ENCODE measurements at places on chromosomes 12 and 14. TPM values are rescaled to one million over a fixed set of nuclear protein-coding genes. Genes with fewer than 3 reads are reported as not detected.

CABP1 gene
- total RNA-seq, result not detected

SMIM41 gene
- 0.22 TPM for total RNA-seq

SLC7A8 gene
- 3.6 TPM for total RNA-seq

WBP11 gene
- total RNA-seq, result 184 TPM

MYO1H gene
- total RNA-seq, result not detected

OTOGL gene
- not detected for total RNA-seq

OR4M1 gene
- total RNA-seq, result not detected

HOXC6 gene
- total RNA-seq, result not detected

STYX gene
- 15.9 TPM for total RNA-seq

TMCC3 gene
- total RNA-seq, result 1.3 TPM

PROX2 gene
- 0.43 TPM for total RNA-seq

GPRC5A gene
- not detected for total RNA-seq

DNA sequence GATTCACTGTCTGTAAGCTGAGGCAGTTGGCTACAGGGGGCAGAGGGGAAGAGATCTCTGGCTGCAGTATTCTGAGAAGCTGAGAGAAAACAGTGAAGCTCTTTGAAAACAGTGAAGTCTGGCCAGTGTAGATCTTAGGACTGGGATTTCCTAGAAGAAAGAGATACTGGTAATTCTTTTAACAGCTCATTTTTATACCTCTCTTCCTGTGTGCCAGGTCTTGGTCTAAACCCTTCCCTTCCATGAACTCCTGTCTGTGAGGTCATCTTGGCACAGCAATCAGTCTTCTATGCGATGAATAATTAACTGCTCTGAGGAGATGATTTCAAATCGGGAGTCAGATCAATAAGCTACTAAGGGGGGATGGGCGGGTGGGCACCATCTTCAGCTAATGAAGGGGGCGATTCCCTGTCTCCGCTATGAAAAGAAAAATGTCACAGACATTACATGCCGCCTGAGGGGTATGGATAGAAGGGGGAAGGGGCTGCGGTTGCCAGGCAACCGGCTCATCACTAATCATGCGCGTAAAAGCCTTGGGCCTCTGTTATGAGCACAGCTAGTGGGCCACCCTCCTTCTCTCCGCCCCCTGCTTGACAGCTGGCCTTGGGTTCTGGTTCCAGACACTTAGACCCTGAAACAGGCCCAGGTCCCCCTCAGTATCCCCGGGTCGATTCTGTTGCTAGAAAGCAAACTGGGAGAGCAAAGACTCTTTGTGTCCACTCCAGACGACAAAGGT lies 75.3 kb upstream of the CEP83 start:
- no peak for DNase-seq

GRCh38 chr12:109737126-109737525 lies 23.5 kb downstream of the FAM222A start:
- no peak for DNase-seq

DNA sequence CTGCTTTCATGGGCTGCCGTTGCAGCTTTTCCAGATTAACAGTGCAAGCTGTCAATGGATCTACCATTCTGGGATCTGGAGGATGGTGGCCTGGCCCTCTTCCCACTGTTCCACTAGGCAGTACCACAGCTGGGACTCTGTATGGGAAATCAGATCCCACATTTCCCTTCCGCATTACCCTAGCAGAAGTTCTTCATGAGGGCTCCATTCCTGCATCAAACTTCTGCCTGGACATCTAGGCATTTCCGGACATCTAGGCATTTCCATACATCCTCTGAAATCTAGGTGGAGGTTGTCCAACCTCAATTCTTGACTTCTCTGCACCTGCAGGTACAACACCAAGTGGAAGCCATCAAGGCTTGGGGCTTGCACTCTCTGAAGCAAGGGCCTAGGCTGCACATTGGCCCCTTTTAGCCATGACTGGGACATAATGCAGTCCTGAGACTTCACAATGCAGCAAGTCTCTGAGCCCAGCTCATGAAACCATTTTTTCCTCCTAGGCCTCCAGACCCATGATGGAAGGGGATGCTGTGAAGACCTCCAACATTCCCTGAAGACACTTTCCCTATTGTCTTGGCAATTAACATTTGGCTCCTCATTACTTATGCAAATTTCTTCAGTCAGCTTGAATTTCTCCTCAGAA lies 863.3 kb downstream of the C12orf50 start:
- DNase-seq, result no peak

DNA sequence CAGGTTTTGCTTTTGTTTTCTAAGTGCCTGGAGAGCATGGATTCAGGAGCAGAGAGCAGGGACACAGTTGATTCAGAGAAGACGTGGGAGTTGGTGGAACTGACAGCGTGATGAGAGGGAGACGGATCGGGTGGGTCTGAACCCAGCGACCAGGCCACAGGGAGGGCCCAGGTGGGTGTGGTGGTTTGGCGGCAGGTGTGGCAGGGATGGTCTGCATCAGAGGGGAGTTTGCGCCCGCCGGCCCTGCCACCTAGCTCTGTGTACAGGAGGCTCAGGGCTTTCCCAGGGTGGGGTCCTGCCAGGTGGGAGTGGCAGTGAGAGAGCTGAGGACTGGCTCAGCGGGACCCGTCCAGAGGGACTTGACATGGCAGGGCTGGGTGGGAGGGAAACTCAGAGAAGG lies 33.3 kb upstream of the DIO3 start:
- no peak for DNase-seq

DNA sequence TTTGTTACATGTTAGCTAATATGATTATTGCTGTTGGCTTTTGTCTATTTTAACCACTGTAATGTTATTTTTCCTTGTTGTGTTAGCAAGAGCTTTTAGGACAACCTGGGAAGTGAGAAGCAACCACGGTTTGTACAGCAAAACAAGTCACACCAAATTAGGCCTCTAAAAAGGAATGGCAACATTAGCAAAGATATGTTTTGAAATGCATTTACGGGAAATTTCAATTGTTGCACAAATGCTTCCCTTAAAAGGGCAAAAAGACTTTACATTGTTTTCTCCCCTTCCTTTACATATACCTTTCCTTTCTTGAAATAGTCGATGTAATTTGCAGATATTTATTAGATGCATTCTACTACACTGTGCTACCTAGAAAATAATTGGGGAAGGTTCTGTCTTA lies 4.1 kb upstream of the LTA4H start:
- DNase-seq, result no peak

GRCh38 chr12:94025756-94026155 lies 122.6 kb upstream of the PLXNC1 start:
- no peak for DNase-seq

GRCh38 chr12:32125455-32126084 lies 18.9 kb downstream of the BICD1 start:
- no peak for DNase-seq

DNA sequence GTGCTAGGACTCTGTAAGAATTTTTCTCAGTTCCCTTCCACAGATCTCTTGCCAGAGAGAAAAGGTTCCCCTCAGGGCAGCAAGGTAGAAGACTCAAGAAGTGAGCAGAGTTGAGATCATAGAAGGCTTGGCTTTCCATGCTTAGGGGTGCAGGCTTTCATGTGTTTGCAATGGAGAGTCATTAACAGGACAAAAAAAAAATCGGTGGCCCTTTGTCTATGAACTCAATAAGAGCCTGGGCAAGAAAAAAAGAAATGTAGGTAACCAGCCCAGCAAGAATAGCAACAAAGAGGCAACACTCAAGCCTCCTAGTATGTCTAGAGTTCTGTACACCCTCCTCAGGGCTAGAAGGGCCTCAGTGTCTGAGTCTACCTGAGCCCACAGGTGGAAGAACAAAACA lies 23.4 kb upstream of the LRP6 start:
- DNase-seq, result no peak

DNA sequence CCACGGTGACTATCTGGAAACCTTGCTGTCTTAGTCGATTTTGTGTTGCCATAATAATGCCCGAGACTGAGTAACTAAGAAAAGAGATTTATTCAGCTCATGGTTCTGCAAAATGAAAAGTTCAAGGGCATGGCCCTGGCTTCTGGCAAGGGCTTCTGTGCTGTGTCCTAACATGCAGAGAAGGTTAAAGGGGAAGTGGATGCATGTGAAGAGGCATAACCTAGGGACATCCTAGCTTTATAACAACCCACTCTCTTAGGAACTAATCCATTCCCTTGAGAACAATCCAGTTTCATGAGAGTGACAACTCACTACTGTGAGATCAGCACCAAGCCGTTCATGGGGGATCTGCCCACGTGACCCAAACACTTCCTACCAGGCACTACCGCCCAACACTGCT lies 11.5 kb downstream of the FLVCR2 start:
- no peak for DNase-seq

- DNase-seq, result no peak
These were observed 24.6 kb downstream of the PRICKLE1 start for GRCh38 chr12:42564996-42565395.

DNA sequence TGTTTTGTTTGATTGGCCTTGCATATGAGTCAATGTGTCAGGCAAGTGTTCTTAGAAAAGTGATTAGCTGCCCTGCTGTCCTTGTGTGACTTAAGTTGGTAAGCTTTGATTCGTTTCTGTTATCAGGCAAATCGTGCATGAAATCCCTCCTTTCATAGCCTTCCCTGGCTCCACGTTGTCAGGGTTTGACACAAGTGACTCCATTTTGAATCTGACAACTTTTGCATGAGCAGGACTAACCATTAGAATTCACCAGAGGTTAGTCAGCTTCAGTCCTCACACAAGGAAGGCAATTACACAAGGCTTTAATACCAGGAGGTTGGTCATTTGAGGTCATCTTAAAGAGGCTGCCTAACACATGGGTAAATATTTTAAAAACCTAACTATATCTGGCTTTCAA lies 68.2 kb downstream of the GPATCH2L start:
- no peak for DNase-seq

GRCh38 chr12:8018666-8019581 lies 13.6 kb upstream of the FOXJ2 start:
- DNase-seq, result no peak

DNA sequence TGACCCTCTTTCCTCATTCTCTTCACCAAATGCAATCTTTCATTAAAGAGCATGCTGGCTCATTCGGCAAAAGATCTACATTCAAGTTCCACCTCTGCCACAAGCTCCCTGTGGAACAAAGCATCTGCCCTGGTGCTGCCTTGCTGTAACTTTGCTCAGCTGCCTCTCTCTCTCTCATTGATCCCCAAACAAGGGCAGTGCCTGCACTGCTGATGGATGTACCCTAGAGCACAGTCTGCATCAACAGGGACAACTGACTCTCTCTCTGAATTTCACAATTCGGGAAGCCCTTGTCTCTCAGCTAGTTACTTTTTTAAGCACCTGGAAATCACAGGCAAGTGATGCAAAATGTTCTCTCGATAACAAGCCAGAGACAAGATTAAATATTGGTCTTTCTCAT lies 174.0 kb upstream of the DIO2 start:
- DNase-seq, result no peak

- no peak for DNase-seq
These were observed 185.9 kb downstream of the PPM1H start for GRCh38 chr12:62748941-62749468.

DNA sequence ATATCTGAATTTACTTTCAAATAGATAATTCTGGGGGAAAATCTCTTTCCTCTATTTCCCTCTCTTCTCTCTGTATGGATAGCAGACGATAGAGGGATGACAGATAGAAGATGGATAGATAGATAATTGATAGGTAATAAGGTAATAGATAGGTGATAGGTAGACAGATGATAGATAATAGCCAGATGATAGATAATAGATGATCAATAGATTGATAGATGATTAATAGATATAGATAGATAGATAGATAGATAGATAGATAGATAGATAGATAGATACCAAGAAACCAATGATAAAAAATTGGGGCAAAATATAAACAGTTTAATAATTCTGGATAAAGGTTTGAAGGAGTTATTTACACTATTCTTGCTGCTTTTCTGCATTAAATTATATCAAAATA lies 26.6 kb upstream of the RIMBP2 start:
- no peak for DNase-seq

GRCh38 chr14:21231020-21231652 lies 38.1 kb downstream of the HNRNPC start:
- no peak for DNase-seq
